SK-N-SH (cell line): ENCODE measurements at places on chromosomes 1 and 21.

DNA sequence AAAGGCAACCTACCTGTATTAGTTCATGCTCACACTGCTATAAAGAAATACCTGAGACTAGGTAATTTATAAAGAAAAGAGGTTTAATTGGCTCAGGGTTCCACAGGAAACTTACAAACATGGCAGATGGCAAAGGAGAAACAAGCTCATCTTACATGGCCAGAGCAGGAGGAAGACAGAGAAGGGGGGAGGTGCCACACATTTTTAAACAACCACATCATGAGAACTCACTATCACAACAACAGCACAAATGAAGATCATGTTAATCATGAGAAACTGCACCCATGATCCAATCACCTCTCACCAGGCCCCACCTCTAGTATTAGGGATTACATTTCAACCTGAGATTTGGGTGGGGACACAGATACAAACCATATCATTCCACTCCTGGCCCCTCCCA, 90.6 kb upstream of the KCTD3 start:
- no peak for DNase-seq

DNA sequence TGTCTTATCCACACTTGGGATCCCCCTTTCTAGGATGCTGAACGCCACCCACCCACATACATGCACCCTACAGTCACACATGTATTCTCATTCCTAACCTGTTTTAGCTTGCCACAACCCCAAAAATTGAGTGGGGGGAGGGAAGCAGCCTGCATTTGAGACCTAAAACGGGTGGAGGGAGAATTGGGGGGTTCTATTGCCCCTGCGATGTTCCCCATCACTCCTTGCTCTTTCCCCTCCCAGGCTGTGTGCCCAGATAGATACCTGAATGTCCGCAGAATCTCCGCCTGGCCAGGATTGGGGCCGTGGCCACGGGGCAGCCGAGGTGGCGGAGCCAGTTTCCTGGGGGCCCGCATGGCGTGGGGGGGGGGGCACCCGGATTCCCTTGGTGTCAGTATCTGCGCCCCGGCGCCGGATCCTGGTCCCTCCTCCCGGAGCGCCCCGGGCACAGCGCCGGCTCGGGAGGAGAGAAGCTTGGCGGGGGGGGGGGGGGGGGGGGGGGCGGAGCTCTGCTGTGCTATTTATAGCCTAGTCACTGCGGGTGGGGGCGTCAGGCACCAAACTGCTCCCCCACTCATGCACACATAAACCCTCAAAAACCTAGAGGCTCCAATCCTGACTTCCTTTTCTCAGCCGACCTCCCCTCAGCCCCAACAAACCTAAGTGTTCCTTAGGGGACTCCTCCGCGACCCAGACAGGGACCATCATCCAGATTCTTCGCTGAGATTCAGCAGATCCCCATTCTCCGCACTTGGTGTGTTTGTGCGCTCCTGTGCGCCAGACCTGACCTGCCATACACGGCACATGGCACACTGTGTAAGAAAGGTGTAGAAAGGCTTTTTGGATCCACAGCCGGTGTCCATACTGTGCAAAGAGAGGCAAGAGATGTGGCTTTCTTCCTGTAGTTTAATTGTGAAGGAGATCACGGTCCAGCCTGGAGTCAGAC, 1.9 kb downstream of the ANKRD34A start:
- DNase-seq = peak; percentile 68

GRCh38 chr1:23169727-23170335, 1.2 kb upstream of the LUZP1 start:
- DNase-seq = no peak

GRCh38 chr1:240467895-240468294, 144.1 kb downstream of the GREM2 start:
- no peak for DNase-seq

DNA sequence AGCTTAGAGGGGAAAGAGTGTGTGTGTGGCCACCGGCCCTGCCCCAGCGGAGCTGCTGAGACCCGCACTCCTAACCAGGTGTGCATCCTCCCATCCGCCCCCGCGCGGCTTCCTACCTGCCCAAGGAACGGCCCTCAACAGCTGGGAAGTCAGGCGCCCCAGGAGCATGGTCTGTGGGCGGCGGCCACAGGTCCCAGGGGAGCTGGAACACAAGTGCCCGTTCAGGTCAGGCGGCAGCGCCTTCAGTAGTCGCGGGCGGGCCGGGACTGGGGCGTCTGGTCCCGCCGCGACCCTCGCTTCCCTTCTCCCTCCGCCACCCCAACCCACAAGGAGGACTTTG, 448 bp downstream of the AURKAIP1 start:
- peak; percentile 34 for DNase-seq

DNA sequence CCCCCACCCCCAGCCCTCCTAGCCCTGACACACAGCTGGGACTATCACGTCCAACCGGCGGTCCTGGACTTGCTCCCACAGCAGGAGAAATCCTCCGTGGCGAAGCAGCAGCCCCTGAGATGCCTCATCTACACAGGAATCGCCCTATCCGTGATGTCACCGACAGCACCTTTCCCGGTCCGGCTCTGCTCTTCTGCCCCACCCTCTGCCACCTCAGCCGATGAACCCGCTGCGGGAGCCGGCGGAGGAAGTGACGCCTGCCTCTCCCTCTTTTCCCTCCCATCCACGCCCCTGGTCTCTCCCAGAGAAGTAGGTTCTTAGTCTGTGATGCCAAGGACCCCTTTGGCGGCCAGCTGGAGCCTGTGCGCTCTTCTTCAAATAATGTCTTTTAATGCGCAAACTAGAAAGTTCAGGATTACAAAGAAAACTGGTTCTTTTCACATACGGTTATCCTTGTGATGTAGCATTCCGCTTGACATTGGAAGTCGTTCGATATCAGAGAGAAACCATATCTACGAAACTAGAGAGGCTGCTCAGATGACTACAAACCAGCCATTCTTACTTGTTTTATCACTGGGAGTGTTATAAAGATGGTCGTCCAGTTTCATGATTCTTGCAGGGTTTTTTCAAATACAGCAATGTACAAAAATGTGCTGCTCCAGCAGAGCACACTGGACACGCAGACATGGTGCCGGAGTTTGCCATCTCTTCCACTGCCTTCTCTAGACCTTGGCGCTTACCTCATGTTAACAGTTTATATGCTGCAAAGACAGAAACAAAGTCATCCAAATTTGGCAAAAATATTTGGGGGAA, 120.3 kb downstream of the PPIAL4G start:
- no peak for DNase-seq

GRCh38 chr1:115233598-115233997, 104.5 kb downstream of the NGF start:
- DNase-seq = no peak

DNA sequence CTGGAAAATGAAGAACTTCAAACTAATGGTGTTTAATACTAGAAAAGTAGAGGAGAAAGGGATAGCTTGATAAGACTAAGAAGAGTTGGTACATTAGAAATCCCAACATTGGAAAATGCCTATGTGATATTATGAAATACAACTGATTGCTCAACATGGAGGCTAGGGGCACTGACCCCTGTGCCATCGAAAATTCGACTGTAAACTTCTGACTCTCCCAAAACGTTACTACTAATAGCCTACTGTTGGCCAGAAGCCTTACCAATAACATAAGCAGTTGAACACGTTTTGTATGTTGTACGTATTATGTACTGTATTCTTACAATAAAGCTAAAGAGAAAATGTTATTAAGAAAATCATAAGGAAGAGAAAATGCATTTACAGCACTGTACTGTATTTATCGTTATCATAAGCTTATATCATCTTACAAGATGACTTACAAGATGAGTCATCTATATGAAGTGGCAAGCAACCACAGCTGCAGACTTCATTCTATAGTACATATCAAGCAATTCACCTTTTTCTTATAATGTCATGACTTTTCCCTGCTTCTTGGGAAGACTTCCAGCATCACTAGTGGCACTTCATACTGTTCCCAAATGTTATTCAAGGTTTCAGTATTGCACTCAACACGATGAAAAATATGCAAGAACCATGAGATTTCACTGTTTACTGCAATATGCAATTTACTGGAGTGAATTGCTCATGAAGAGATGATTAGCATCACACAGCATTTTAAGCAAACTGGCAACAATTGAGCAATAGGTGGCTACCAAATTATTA, 12.9 kb upstream of the CTSK start:
- DNase-seq = no peak

GRCh38 chr1:155179112-155180031, 5.7 kb downstream of the TRIM46 start:
- no peak for DNase-seq

GRCh38 chr1:206461602-206462455, 8.4 kb upstream of the IKBKE start:
- DNase-seq = peak; percentile 76

GRCh38 chr1:12447849-12448312, 170.1 kb downstream of the DHRS3 start:
- no peak for DNase-seq

GRCh38 chr1:89884718-89885596, 64.1 kb downstream of the LRRC8D start:
- no peak for DNase-seq

DNA sequence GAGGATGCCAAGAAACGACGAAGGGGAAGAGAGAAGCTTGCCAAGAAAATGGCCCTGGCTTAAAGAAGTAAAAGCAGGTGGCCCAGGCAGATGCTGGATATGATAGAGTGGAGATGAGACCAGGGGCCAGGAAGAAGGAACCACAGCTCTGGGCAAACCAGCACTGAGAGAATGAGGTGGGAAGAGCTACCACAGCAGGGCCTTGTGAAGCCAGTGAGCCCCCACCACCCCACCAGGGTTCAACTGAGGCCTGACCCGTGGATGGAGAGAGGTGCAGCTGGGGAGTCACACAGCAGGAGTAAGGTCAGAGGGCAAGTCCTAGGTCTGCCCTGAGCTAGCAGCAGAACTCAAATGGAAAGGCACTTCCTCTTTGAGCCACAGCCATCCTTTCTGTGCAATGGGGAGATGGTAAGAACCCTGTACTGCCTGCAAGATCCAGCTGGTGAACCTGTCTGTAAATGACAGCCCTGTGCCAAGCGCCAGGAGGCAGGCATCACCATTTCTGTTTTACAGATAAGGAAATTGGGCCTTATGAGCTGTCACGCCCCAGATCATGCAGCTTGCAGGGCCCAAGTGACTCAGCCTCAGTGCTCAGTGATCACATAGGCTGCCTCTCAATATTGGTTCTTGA, 8.5 kb downstream of the SH3BGRL3 start:
- no peak for DNase-seq

DNA sequence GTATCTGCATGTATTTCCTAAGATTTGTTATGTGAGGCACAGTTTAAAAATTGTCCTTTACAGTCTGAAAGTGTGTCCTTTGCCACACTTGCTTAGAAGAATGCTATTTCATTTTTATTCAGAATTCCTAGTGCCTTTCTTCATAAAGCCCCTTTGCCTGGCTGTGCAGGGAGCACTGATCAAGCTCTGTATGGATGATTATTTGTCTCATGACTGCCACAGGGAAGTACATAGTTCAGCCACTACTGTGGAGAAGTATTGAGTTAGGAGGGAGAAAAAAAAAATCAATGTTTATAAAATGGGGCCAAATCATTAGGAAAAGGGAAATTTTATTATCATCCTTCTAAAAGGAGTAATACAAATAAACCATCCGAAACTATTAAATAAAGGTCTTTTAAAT, 51.4 kb downstream of the LHX4 start:
- no peak for DNase-seq

DNA sequence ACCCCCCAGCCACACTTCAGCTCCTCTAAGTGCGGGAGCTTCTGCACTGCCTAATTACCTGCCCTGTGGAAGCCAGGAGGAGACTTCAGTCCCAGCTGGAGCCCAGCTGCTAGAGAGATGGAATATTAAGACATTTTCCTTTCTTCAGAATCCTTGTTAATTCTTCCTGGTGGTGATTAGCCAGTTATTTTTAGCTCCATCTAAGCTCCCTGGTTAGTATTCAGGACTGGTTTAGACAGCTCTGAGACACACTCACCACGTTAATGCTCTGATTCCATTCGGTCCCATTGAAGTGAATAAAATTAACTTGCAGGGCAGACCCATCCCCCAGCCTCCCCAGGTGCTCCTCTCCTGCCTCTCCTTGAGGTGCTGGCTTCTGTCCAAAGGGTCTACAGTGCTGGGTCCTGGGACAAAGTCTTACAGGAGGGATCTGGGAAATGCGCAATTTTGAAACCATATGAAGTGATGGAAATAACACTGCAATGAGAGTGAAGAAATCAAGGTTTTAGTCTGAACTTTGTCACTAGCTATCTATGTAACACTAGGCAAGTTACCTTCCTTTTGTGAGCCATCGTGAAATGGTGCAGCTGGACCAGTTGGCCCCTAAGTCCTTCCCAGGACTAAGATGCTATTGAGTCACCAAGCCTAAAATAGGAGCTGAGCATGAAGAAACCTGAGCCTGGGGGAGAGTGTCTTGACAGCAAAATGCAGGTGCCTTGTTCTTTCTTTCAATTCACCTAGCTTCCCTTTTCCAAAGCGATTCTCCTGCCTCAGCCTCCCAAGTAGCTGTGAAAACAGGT, 117.4 kb upstream of the ATP1A1 start:
- no peak for DNase-seq

DNA sequence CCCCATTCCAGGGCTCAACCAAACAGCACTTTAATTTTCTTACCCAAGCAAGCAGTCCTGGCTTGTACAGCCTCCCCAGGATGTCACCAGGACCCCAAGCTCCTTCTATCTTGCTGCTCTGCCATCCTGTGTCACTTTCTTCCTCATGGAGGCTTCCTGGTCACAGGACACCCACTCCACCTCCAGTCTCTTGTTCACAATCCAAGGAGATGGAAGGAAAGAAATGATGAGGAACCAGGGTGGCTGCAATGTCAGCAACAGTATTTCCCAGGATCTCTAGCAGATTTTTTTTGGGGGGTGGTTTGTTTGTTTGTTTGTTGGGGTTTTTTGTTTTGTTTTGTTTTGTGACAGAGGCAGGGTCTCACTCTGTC, 58.9 kb downstream of the RIPK4 start:
- no peak for DNase-seq

DNA sequence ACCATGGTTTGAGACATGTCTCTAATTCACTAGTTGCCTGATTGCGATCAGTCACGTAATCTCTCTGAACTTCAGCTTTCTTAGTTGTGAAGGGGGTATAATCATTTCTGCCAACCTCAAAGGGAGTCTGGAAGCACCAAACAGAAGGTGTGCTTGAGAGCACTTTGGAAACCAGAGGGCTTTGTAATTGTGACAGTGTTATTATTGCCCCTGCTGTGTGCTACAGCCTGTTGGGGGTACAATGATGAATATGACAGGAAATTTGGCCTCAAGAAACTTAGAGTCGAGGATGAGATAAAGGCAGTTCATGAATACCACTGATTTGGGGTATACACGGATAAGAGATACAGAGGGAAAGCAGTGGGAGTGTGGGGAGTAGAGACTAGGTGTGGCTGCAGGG, 150.2 kb upstream of the CD34 start:
- no peak for DNase-seq

DNA sequence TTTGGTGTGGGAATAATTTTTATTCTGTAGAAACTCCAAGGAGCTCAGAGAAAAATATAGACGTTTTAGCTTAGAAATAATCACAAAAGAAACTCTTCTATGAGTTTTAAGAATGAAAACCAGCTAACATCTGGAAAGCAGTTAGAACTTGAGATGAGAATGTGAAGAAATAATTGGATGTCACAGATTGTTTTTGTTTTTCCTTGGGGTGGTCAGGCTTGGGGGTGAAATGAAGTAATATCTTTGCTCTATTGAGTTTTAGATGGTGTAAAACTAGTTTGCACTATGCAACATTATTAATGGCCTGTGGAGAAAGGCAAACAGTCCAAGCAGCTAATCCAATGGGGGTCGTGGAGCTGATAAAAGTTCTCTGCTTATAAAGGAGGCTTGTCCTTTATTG, 101.2 kb downstream of the FMN2 start:
- DNase-seq = no peak
